ENCODE measurements at places on chromosomes 7 and 10.

- DNase-seq: no peak
Measured at GRCh38 chr10:90819911-90820310, 37.9 kb downstream of the HTR7 start.

GRCh38 chr10:63866747-63867140, 345.5 kb downstream of the REEP3 start:
- DNase-seq: peak; percentile 22

GRCh38 chr7:55214707-55215106, 150.4 kb upstream of the LANCL2 start:
- DNase-seq: no peak

- DNase-seq: no peak
Measured at GRCh38 chr10:77692782-77693181, 55.2 kb upstream of the KCNMA1 start.

- DNase-seq: no peak
Measured at GRCh38 chr10:69858201-69858600, 56.5 kb downstream of the COL13A1 start.

DNA sequence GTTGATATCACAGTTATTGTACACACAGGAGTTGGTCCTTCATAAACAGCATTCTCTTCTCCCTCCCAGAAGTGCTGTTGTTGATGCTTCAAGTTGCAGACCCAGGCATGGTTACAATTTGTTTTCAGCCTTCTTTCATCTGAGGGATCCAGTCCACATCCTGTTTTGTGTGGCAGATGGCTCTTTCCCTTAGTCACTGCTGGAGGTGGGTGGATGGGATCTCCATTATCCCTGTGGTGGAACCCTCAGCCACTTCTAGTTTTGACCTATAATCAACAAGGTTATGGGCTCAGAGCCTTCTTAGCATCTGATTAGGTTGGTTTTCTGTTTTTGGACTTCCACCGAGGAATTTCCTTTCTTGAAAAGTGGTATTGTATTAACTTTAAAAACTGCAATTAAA, 214.2 kb downstream of the SH2D4B start:
- no peak for DNase-seq

DNA sequence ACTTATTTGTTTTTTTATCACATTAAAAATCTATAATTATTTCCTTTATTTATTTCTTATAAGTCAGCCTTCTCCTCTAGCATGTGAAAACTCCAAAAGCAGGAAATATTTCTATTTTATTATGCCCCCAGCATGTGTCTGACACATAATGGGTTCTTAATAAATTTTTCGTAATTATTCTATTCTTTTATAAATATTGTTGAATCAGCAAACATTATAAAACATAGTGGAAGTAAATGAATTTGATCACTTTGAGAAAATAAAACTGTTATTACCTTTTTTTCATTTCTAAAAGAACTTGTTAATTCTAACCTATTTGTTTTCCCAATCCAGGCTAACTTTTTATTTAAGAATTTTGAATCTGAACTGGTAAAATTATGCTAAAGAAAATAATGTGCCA, 509.1 kb upstream of the PCDH15 start:
- no peak for DNase-seq

GRCh38 chr10:11433657-11434056, 177.8 kb downstream of the USP6NL start:
- no peak for DNase-seq

- DNase-seq: no peak
Measured at GRCh38 chr10:110860576-110861241, 11.0 kb upstream of the PDCD4 start.

DNA sequence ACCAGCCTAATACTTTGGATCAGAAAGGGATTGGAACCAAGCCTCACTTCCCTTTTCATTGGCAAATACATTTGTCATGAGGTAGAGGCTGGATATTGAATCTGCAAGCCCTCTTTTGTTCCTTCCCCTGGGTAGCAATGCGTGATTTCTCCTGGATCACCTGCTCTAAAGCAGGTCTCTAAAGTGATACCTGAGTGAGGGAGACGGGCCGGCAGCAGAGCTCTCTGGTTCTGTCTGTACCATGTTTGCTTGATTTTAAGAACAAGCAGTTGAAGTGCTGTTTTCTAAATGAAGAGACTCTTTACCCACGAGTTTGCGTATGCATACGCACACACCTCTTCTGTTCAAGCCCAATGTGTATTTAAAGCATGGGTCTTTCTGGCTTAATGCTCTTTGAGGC, 41.1 kb downstream of the GARS1 start:
- no peak for DNase-seq

- DNase-seq: no peak
Measured at GRCh38 chr10:78980815-78981214, 88.0 kb upstream of the ZMIZ1 start.

DNA sequence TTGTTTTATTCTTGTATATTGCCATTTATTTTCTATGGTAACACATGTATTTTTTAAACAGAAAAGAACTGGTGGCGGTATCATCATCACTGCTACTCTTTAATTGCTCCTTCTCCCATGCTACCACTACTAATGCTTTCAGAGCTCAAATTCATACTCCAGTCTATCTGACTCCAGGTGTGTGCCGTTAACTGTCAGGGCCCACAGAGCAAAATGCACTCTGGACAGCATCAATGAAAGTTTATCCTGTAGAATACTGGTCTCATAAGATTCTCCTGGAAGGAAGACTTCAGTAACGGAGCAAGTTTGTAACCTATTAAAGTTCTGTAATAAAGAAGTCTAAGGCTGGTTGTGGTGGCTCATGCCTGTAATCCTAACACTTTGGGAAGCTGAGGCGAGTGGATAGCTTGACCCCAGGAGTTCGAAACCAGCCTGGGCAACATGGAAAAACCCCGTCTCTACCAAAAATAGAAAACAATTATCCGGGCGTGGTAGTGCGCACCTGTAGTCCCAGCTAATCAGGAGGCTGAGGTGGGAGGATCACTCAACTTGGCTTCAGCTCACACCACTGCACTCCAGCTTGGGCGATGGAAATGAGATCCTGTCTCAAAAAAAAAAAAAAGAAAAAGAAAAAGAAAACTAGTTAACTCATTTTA, 18.4 kb downstream of the ZNRF2 start:
- DNase-seq: no peak

DNA sequence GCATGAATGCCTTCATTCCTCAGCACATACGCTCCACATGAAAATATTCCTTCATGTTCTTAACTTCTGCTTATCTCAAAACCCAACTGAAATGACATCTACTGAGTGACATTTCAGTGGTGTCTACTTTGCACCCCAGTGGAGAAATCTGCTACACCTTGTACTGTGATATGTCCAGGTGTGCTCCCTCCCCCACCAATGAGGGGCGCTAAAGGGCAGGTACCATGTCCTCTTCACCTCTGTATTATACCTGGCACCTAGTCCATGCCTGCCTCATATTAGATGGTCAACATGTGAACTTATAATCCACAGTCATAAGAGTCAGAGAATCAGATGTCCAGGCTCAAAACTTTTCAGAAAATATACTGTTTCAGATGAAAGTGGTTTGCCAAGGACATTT, 2.1 kb downstream of the PAXIP1 start:
- no peak for DNase-seq

DNA sequence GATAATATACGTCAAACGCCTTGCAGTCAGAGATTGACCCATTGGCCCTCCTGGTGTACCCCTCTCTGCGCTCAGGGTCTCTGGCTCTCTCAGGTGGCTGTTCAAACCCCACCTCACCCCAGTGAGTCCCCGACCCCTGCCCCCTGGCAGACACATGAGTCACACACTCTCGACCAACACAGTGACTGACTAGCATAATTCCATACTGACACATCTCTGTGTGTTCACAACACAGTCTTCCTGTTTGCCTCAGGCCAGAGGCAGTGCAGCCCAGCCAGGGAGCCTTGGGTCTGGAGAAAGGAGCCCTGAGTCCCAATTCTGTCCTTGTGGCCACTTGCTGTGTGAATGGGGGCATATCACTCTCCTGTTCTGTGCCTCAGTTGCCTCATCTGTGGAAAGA, 40.1 kb downstream of the PALD1 start:
- no peak for DNase-seq

GRCh38 chr7:26910221-26910620, 45.8 kb upstream of the SKAP2 start:
- no peak for DNase-seq

DNA sequence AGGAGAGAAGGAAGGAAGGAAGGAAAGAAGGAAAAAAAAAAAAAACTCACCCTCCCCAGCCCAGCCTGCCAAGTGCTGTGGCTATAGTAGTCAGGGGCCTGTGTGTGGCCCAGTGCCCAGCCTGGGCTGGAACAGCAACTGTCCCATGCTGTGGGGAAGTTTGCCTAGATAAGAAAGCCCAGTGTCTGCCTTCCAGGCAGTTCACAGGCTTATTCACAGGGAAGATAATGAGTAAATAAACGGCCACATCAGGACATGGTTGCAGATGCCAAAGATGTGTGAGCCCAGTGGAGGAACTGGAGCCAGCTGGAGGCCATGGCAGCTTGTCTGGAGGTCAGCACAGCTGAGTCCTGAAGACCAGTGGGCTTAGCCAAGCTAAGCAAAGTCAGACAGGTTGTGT, 132.4 kb upstream of the FOXK1 start:
- DNase-seq: no peak

DNA sequence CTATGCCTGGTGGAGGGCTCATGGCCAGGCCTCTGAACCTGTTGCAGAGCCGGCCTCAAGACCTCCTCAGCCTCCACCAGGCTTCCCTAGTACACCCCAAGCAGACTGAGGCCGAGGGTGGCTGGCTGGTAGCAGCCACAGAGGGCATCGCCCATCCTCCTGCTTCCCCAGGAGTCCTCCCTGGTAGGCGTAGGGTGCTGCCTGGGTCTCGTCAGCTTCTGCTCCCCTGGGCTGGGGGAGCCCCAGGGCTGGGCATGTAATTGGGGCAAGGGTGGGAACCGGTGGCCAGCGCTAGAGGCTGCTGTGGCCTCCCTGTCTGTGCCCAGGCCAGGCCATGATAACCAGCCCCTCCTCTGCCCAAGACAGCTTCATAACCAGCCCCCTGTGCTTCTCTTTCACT, 32.6 kb downstream of the TBATA start:
- no peak for DNase-seq

GRCh38 chr7:90759710-90760109, 163.6 kb downstream of the CDK14 start:
- no peak for DNase-seq

DNA sequence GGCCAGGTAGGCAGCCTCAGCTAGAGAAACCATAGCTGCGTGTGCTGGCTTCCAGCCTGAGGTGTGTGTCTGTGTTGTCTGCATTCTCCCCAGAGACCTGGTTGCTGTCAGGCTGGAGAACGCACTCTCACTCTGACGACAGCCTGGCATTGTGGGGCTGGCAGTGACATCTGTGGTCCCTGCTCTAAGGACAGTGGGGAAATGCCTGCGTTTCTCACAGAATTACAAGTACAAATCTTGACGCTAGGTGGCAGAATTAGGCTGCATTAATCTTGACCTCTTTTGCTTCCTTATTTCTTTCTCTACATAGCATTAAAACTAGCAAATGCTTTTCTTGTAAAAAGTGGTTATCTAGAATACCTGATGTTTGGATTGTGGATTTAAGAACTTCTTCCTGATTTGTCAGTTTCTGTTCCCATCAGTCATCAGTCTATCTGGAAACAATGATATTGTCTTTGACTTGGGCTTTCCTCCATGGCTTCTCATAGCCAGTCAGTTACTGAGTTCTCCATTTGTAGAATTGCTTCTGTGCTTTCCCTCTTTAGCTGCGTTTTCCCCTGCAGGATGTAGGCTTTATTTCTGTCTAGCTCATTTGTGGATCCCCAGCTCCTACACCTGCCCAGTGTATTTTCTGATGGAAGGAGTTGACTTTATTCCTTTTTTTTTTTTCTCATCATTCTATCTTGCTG, 86.0 kb downstream of the FANK1 start:
- peak; percentile 36 for DNase-seq

GRCh38 chr7:95238252-95238943, 85.9 kb downstream of the PON1 start:
- DNase-seq: no peak

- no peak for DNase-seq
Measured at GRCh38 chr10:13887761-13888160, 301.0 kb downstream of the PRPF18 start.

GRCh38 chr7:108142675-108143259, 12.6 kb upstream of the LAMB4 start:
- DNase-seq: no peak

GRCh38 chr10:20334559-20334958, 518.3 kb downstream of the PLXDC2 start:
- DNase-seq: no peak

DNA sequence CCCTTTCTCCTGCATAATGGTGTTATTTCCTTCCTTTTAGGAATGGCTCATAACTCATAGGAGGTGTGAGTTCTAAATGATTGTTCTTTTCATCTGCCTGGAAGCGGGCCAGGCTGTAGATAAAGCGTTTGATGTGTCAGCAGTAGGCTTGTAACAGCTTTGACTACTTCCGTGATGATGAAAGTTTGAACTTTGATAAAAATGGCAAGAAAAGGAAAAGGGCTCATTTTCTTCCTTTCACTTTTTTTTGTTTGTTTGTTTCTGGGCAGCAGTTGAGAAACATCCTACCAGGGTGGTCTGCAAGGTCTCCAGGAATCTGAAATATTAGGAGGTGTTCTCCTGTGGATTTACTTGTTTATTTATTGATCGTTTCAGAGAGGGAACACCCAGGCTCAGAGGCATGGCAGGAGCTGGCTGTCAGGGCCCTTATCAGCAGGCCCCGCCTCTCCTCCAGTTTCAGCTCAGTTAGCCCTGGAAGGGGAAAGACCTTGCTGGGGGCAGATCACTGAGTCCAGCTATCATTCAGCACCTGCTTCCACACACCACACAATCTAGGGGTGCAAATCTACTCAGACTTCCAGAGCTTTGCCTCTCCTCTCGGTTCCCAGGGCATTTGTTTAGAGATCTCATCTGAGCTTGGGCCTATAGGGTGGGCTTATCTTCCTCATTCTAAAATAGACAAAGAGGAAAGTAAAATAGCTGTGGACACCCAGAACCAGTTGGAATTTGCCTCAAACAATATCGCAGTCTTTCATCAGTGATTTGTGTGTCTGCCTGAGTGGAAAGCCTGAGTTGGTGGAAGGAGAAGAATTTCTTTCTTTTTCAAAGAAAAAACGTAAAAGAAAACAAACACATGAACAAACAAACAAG, 130.9 kb downstream of the BMPER start:
- DNase-seq: no peak

Data from germinal center (tissue), 1 donor.